G401 (cell line): ENCODE measurements at places on chromosomes 16 and 17. TPM values are rescaled to one million over a fixed set of nuclear protein-coding genes. Genes with fewer than 3 reads are reported as not detected.
A peak's percentile ranks its signal among the peaks of the same experiment; 100 is the strongest.

Gene NTN3
- total RNA-seq: 2.0 and 4.4 TPM in 2 replicates

DNA sequence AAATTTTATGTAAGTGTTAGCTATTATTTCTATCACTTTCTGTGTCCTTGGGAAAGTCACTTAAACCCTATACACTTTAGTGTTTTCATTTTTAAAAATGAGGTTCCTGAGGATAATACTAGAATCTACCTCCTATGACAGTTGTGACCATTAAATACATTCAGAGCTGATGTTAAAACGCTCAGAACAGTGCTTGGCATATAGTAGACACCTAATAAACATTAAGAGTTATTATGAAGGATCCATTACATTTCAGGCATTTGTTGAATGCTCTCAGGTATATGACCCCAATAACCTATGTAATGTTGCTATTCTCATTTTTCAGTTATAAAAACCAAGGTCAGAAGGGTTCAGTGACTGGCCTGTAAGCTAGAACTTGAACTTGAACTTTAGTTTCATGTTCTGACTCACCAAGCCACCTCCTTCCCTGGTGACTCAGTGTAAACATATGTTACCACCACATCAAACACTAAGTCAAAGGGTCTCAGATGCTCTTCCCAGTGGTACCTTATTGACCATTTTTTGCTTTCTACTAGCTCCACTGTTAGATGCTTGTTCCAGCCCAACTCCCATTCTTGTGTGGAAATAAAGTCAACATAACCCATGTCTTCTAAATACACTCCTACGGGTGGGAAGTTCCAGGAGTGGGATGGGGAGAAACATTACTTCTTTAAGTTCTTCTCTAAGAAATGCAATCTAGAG lies 47.6 kb downstream of the HSD17B2 start:
- DNase-seq: no peak

GRCh38 chr17:29358416-29358815 lies 31.7 kb upstream of the TAOK1 start:
- no peak for DNase-seq

DNA sequence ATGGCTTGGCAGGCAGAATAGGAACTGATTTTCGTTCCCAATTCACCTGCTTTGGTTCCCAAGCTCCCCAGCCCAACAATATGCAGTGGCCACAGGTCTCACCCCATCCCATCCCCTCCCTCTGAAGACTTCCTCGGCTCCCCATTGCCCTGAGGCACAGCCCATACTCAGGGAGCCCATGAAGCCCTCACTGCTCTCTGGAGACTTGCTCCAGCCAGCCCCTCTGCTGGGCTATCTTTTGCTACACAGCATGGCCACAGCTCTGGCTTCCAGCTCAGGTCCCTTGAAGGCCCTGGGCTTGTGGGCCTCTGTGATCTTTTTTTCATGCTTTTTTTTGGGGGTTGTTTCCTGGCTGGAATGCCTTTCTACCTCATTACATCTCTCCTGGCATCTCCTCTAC lies 8.5 kb upstream of the RNF222 start:
- no peak for DNase-seq

DNA sequence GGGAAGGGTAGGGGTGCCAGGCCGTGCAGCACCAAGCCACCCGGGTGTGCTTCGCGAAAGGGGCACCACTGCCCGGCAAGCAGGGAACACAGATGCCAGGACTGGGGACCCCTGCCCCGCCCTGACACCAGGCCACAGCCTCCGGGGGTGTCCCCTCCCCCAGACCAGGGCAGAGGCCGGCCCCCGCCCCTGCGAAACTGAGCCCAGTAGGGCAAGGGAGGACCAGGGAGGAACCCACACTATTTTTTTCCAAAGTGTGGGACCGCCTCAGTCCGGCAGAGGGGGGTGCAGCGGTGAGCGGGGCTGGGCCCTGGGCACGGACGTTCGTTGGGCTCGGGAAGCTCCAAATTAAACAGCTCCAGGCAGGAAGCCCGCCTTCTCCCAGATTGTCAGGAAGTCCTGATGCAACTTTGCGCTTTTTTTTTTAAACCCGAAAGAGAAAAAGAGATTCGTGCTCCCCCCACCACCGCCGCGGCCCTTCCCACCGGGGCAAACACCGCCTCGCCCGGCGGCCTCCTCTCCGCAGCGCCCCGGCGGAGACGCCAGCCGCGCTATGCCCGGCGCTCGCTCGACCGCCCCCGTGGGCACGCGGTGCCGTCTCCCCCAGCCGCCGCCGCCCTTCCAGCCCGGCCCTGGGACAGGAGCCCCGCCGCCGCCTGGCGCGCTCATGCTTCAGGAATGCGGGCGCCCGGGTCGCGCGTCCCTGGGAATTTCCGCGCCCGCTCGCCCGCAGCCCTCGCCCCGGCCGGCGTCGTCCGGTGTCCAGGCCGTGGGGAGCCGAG lies 755 bp downstream of the PIEZO1 start:
- peak; percentile 38 for DNase-seq
